Small intestine (tissue), 16 donors: ENCODE measurements at places on chromosomes 3 and 15. TPM values are rescaled to one million over a fixed set of nuclear protein-coding genes. Genes with fewer than 3 reads are reported as not detected.

The HTR3E gene
- 2.7 TPM for polyA plus RNA-seq

GRCh38 chr3:35777065-35777464 is 137.7 kb downstream of the ARPP21 start:
- no peak for DNase-seq
- H3K4me3 ChIP-seq = no peak overlapping the region
- no peaks in the 10 kb centered on the region for H3K4me1 ChIP-seq
- H3K27ac ChIP-seq = no peak overlapping the region

GRCh38 chr3:81291586-81291985 is 469.9 kb downstream of the GBE1 start:
- no peaks in the 10 kb centered on the region for H3K36me3 ChIP-seq
- no peak overlapping the region for H3K27ac ChIP-seq
- no peak overlapping the region for H3K4me3 ChIP-seq
- H3K4me1 ChIP-seq = no peaks in the 10 kb centered on the region

The ADAMTS7 gene
- polyA plus RNA-seq = 0.27 TPM

The SPINT1 gene
- polyA plus RNA-seq = 170 TPM

DNA sequence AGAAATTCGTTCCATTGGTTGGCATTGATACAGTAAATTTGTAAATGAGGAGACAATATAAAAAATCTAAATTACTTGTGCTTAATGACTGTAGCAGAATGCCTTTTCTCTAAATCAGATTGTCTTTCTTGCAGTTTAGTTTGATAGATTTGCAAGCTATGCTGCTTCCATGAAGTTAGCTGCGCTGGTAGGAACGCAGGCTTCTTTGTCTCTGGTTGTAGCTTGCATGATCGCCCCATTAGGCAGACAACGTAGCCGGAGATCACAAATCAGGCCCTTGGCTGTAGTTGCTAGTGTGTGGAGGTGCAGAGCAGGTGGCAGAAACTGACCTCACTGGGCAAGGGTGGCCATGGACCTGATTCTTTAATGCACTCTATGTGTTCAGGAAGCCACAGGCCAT is 6.1 kb downstream of the ZIC1 start:
- peaks cover 3% of the 10 kb centered on the region for H3K4me1 ChIP-seq
- no peak overlapping the region for H3K4me3 ChIP-seq
- H3K27me3 ChIP-seq = peaks cover 87% of the 10 kb centered on the region
- no peak overlapping the region for H3K27ac ChIP-seq
- no peak for DNase-seq
